ENCODE measurements at places on chromosomes 2 and 18.

DNA sequence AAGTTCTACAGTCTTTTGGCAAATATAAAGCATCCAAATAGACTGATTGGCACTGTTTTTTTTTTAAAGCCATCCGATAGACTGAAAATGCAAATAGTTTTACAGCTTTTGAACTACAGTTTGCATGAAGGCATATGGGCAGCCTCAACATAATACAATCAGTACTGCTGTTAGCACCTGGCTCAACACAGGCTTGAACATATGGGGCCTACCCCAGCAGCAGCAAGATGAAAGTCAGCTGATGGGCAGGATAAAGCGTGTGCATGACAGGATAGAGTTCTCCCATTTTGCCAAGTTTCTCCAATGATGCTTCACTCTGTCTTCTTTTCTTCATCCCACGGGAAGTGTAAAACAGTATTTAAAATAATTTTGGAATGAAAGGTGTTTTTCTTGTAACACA lies 1.3 kb upstream of the AKAIN1 start:
- DNase-seq, result no peak

- DNase-seq, result no peak
Measured at GRCh38 chr2:157506586-157506985, 62.7 kb upstream of the CYTIP start.

DNA sequence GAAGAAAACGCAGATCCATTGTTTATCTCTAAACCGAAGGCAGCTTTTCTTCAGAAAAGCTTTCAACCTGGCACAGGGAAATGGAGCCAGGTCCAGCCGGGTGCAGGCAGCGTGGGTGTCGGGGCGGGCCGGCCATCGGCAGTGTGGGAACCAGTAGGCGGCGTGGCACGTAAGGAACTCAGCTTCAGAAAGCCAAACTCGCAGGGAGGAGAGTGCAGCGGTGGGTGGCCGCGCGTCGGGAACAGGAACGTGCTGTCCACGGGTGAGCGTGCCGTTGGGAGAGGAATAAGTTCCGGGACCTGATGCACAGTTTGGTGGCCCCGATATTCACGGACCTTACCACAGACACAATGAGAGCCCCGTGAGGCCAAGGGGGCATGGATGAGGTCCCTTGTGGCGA lies 270.4 kb downstream of the TWIST2 start:
- no peak for DNase-seq

DNA sequence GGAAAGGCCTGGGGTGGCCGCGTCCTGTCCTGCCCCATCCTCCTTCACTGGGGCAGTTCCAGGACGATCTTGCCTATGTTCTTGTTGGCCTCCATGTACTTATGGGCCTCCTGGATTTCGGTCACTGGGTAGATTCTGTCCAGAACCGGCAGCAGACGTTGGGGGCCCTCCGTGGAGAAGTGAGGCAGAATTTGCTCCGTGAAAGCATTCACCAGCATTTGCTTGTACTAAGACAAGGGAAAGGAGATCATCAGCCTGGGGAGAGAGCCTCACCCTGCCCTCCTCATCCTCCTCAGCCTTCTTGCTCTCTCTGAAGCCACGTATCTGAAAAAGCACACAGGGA lies 1.4 kb upstream of the SF3B6 start:
- no peak for DNase-seq

DNA sequence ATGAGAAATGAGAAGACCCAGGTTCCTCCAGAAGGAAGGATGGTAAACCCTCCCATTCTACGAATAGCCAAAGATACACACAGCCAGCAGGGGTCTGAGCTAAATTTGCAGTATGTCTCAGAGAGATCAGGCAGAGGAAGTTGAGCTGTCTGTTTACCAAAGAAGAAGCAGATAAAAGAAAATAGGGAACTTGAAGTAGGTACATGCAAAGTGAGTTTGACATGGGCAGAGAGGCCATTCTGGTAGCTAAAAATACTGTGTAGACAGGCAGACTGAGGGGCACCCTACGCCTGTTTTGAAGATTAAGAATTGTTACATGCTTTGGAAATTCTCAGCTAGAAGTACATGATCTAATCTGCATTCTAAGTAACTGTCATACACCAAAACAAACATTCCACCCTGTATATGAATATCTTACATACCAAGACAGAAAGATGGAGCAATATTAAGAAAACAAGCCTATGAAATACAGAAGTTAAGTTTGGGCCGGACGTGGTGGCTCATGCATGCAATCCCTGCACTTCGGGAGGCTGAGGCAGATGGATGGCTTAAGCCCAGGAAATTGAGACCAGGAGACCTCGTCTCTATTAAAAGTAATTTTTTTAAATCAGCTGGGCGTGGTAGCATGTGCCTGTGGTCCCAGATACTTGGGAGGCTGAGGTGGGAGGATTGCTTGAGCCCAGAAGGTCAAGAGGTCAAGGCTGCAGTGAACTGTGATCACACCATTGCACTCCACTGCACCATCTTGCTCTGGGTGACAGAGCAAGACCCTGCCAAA lies 157.9 kb downstream of the ANKRD44 start:
- DNase-seq, result no peak

- no peak for DNase-seq
Measured at GRCh38 chr2:138215958-138216357, 251.7 kb downstream of the HNMT start.

DNA sequence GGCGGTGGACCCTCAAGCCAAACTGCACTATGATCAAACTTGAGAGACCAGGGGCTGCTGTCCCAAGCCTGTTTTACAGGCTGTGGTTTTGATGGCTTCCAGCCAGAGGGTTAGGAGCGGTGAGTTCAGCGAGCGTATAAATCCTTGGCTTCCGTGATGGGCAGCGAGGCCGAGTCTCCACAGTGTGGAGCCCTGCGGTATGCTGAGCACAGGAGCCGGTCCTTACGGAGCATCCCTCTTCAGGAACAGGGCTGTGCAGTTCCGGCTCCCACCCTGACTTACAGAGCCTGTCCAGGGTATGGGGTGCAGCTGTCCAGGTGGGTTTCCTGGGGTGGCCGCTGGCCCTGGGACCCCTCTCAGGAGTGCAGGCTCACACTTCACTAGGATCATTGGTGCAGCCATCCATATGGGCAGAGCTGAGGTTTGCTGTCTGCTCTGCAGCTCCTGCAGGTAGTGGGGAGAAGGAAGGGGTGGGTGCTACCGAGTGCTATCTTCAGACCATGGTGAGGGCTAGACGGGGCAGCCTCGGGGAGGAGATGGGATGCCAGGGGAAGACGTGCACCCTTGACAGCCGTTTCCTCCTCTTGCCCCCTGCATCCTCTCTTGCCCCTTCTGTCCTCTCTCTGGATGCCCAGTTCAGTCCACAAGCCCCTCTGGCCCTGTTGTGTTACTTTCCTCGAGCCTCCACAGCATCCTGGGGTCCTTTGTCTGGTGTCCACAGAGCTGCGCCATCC lies 104.3 kb downstream of the FAM210A start:
- DNase-seq, result no peak

DNA sequence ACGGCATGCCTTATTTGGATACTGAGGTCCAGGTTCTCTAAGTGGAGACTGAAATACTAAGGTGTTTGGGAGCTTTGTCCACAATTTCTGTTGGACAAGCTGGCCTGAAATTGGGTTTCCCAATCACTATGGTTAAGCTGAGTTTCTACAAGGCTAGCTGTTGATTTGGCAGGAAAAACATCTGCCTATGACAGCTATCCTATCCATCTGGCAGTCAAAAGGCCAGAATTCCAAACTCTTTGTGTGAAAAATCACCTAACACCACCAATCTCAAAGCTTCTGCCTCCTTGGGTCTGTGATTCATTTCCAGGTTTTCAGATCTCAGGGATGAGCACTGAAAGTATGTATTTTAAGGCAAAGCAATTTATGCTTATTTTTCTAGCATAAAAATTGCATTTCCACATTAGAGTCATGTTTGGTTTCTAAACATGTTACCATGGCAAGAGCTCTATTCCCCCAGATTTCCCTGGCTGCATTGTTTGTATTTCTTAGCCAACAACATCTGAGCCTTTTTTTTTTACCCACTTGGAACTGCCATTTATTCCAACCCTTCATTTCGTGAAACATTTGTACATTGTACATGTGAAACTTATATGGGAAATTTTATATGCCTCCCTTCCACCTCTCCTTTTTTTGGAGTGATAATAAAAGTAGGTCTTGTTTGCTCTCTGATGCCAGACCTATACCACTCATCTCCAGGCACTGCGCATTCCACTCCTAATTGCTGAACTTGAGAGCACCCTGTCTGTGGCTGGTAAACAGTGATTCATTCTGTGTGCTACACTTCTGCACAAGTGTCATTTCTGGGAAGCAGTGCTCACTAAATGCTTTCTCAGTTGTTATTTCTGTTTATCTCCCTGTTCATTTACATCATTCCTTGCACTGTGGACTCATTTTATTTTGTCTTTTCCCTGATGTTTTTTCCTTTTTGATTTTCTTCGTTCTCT lies 15.9 kb upstream of the CCDC85A start:
- no peak for DNase-seq

GRCh38 chr2:85129861-85130260 lies 3.3 kb upstream of the TCF7L1 start:
- DNase-seq, result no peak

GRCh38 chr2:8803658-8804379 lies 33.6 kb downstream of the KIDINS220 start:
- DNase-seq, result no peak

GRCh38 chr2:37631292-37631691 lies 40.1 kb downstream of the CDC42EP3 start:
- DNase-seq, result no peak

- DNase-seq, result no peak
Measured at GRCh38 chr18:1846640-1847039, 724.7 kb downstream of the METTL4 start.

Data from activated T-cell treated with anti-CD3 and anti-CD28 coated beads for 1 hour (primary cell).